ENCODE measurements at places on chromosomes 7 and 10.
A peak's percentile ranks its signal among the peaks of the same experiment; 100 is the strongest.

DNA sequence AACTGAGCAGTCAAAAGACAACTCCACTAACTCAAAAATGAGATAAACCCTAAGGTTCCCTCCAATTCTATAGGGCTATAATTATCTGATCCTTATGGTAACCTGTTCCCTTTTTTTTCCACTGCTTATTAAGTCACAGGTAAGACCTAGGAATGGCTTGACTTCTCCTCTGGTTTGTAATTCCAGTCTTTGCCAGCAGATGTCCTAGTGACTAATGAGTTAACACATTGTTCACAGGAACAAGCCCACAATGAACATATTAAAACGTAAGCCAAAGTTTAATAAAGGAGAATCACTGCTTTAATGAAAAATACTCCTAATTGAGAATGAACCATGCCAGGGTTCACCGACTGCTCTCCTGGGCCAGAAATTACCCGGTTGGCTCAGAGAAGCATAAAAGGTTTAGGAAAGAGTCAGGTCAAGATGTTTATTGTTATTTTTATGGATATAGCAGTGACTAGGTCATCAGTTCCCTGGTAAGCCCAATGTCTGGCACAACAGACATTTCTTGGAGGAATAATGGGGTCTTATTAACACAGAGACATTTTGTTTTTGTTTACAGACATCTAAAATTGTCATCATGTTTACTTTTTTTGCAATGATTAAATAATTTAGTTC is 120.1 kb downstream of the ELAPOR2 start:
- no peak for DNase-seq

DNA sequence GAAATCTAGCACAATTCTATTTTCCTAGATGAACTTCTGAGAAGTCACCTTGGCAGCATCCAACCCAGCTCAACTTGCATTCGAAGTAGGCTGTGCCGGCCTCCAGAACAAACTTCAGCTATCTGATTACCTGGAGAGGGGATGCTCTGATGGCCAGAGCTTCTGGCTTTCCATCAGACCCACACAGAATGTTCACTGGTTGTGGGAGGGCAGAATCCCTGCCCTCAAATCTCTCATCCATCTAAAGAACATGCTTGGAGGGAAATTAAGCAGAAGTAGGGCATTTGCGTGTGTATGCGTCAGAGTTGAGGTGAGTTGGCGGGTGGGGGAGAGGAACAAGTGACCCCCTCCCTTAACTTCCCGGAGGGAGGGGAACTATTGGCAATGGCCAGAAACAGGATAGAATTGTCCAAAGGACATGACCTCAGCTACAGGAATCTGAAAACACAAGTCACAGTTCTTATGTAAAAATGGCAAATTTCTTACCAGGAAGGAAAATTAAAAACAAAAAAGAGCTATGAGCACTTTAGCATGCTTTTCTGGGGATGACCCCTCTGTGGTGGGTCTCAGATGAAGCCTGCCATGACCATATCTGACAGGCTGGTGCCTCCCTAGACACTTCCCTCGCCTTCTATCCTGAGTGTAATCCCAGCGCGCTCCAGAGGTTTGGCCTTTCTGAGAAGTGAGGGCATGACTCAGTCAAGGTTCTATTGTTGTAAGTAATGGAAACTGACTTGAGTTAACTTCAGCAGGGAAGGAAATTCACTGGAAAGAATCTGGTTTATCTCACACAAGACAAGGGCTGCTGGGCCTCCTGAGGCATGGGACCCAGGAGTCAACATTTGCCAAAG is 278.8 kb downstream of the RPS24 start:
- DNase-seq = no peak

DNA sequence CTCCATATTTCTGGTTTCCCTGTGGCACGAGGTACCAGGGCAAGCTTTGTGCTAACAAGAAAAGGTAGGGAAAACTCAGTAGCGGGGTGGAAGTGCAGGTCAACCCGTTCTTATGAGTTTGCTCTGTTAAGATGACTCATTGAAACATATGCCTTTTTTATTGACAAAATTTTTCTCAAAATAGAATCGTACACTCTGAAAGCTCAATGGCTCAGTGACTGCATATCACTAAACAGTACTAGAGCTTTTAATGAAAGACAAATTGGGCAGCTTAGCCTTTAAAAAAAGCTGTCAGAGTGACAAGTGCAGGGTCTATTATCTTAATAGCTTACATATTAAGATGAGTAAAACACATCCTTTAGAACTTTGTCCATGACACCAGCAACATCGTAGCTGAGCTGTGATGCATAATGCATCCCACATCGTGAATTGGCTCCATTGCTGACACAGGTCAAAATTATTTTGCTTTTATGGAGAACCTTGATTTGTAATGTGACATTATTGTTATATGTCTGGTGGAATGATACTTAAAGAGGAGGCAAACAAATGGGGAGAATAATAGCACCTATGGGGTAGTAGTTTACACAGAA is 264.4 kb downstream of the ETV1 start:
- DNase-seq = no peak

DNA sequence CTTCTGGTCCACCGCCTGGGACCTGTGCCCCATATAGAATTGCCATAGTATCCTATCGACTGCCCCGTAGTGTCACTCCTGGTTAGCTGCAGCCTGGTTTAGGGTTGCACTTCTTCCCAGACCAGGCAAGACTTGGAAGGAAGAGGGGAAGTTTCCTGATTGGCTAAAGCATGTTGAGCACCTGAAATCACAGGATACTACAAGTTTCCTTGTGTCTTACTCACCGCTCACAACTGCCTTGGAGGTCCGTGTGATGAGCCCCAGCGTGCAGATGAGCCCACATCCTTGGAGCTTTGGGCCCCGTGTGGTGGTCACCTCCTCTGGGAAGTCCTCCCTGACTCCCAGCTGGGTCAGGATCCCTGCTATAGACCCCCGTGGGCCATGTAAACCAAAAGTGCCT is 73.9 kb upstream of the GTF2I start:
- DNase-seq = no peak

DNA sequence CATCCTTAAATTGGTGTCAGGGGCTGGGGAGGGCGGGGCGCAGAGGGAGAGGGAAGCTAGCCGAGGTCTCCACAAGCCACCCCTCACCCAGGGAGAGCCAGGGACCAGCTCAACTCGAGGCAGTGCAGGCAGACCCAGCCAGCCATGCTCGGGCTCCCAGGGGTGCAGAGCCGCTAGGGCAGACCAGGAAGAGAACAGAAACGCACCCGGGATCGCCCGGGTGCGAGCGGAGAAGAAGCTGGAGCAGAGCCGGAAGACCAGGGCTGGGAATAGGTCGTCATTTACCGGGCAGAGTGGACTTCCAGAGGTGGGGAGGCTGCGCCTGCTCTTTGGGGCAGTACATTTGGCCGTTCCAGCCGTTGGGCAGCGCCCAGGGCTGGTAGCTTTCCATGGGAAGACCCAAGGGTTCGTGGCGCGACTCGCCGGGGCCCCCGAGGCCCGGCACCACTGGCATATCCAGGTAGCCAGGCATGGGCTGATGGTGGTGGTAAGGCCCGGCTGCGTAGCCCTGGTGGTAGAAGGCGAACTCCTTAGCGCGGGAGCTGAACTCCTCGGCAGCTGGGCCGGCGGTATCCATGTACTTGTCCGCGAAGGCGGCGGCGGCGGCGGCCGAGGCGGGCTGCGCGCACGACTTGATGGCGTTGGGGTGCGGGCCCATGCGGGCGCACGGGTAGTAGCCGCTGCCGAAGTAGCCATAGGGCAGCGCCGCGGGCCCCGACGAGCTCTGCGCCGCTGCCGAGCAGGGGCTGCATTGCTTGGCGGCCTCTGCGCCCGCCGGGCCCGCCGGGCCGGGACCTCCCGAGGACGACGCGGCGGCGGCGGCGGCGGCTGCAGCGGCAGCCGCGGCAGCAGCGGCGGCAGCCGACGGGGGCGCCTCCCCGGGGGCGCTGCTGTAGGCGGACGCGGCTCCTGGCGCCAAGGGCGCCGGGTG is 755 bp downstream of the HOXA13 start:
- DNase-seq = no peak

DNA sequence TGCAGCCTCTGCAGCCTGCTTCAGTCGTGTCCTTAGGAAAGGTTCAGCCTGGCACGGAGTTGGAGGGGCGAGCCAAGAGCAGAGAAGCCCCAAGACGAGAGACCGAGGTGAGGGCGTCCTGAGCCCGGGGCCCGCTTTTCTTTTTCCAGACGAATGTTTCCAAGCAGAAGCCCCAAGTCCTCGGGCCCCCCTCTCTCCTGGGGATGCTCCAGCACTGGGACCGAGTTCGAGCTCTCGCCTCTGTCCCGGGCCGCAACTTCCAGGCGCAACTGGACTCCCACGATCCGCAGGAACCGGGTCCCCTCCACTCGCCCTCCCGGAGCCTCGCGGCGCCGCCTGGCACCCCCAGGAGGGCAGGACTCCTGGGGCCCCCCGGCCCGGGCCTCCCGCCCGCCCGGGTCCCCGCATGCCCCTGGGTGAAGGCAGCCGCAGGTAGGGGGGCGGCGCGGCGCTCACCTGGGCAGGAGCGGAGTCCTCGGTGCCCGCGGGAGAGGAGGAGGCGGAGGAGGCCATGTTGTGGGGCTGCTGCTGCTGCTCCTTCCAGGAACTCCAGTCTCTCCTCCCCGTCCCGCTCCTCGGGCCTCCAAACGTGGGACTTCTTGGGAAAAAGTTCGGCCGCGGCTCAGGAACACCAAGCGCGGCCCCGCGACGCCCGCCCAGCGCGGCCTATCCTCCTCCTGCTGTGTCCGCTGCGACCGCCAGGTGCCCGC is 45.3 kb upstream of the CDK1 start:
- DNase-seq = peak; percentile 83

DNA sequence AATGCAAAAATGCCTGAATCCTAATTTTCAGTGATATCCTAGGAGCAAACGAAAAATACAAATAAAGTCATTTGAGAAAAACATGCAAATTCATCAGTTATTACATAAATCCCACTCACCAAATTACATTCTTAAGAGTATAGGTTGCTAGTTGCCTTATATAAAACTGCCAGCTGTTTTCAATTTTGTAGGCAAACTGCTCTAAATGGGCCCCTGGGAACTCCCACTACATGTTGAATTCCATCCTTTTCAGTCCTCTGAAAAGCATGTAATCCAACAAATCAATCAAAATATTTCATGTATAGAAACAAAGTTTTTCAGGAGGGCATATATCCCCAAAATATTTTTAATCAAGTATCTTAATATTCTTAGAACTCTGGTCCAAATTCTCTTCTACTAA is 2.1 kb upstream of the JMJD1C start:
- DNase-seq = no peak

DNA sequence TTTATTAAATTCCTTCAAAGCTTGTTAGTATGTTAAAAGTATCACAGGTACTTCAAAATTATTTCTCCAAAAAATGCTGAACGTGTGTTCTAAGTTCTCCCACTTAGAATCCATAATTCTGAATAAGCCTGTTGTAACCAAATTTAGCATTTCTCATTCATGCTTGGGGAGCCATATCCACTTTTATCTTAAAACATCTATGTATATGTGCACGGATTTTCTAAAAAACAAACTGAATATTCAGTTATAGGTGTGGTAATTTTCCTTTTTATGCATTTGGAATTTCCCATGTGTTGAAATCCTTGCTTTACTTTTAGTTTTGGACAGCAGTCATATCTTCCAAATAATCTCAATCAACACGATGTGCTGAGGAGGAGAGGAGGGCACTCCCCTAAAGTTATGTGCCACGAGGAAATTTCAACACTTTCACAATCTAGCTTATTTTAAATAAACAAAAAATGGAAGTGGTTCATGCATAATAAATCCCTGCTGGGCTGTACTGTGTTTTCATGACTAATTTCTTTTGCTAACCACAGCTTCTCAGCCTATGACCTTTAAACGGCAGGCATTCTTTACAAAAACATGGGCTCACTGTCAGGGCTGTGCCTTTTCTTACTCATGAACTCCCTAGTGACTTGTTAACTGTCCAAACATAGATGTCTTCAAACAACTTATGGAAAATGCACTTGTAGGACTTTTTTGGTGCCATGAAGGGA is 380.3 kb upstream of the SEMA3C start:
- no peak for DNase-seq

GRCh38 chr7:54342458-54342857 is 199.7 kb upstream of the VSTM2A start:
- no peak for DNase-seq

- no peak for DNase-seq
These were observed 31.5 kb upstream of the DDX50 start for GRCh38 chr10:68869623-68870022.

DNA sequence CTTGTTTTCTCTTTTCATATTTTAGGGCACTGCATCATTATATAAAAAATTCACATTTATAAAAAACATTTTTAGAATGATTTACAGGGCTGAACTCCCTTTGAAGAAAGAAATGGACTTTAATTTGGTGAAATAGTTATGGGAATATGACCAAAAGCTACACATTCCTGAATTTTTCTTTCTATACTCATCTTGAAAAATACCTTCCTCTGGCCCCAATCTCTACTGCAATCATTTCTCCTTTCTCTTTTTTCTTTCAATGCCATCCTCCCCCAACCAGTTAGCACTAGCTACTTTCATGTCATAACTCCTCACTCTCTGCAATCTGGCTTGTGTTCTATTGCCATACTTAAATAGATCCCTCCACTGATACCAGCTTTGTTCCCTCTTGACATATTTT is 6.2 kb downstream of the WNT8B start:
- DNase-seq = no peak

GRCh38 chr10:3740157-3740871 is 44.7 kb downstream of the KLF6 start:
- DNase-seq = no peak

- DNase-seq = no peak
These were observed 118.0 kb downstream of the PLPP4 start for GRCh38 chr10:120574981-120575380.

- DNase-seq = no peak
These were observed 29.7 kb downstream of the HTRA1 start for GRCh38 chr10:122490786-122491680.

- DNase-seq = peak; percentile 28
These were observed 2.3 kb upstream of the JAKMIP3 start for GRCh38 chr10:132063432-132063831.

All from chondrocyte (in vitro differentiated cells).